ENCODE measurements at places on chromosomes 16 and 17. TPM values are rescaled to one million over a fixed set of nuclear protein-coding genes. Genes with fewer than 3 reads are reported as not detected.

DNA sequence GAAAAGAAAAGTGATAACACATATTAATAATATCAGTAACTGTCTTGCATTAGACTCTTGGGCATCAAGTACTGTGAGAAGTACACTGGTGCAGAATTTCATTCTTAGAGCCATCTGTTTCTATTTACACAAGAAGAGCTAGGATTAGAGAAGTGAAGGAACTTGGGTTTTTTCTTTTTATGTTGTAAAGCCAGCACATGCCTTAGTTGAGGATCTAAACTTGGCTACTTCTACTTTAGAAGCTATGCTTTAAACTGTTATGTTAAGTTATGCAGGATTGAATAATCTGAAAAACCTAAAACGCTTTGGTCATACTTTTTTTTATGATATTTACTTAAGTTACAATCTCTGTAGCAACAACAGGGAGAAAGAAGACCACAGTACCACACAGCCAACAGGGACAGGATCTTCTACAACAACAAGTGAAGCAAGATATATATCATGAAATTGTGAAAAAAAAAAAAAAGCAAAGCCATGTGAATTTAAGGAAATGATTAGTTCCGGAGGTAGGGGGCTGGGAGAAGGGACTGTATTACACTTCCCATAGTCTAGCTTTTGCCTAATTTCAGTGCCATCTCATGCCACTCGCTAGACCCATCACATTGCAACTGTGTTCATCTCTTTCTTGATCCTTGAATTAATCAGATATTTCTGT lies 305.1 kb upstream of the GOT2 start:
- DNase-seq = no peak

- no peak for DNase-seq
Measured at GRCh38 chr16:12098429-12099310, 122.1 kb downstream of the SNX29 start.

- DNase-seq = no peak
Measured at GRCh38 chr16:83898463-83899271, at the start of gene MLYCD. Gene MLYCD (plus strand): TSS chr16:83899115. CDS start chr16:83899145, 30 bp downstream.

DNA sequence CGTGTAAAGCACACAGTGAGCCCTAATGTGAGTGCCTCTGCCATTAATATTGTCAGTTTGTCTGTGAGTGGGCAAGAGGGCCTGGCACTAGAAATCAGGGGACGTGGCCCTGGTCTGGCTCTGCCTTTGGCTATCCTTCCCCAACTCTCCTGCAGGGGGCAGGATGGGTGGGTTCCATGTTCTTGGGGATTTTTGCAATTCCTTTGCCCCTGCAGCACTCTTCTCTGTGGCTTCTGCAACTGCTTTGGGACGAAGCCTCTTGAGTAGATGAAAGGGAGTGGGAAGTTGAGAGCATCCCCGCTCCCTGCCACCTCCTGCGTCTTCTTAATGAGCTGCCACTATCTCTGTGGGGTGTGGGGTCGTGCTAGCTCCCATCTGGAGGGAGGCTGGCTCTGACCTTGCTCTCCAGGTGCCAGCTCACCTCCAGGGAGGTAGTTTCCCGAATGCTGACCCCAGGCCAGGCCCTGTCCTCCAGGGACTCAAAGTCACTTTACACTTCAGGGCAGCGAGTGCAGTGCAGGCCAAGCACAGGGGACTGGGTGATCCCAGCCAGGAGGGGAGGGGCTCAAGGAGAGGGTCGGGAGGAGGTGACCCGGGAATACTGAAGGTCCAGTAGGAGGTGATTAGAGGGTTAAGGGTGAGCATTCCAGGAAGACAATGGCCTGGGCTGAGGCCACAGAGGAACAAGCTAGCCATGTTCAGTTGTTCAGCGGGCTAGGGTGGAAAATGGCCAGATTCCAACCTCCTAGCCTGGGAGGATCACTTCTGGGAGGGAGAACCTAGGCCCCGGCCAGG lies 121.0 kb upstream of the NLRP1 start:
- no peak for DNase-seq

- no peak for DNase-seq
Measured at GRCh38 chr17:4409659-4410058, 24.1 kb upstream of the SPNS3 start.

The DBNDD1 gene
- polyA plus RNA-seq = 14.4 TPM

DNA sequence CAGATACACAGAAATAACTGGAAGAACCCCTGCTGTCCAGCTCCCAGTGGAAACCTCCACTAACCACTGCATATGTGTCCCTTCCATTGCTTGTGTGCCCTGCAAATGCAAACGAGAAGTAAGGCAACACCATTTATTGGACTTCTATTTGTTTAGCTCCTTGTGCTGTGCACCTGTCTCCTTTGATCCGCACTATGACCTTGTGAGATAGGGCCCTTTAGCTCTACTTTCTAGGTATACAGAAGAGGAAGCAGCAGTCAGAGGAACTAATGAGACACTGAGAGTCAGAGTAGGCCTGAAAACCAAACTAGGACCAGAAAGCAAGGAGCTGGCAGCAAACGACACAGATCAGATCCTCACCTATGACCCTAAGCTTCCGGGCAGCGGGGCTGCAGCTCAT lies 22.4 kb downstream of the SOX9 start:
- DNase-seq = no peak

The PPM1D gene
- 24.9 TPM for polyA plus RNA-seq

GRCh38 chr16:59469266-59469665 lies 735.1 kb upstream of the GOT2 start:
- no peak for DNase-seq

The GNG13 gene
- 0.17 TPM for polyA plus RNA-seq

The CACNG3 gene
- 0.05 TPM for polyA plus RNA-seq

DNA sequence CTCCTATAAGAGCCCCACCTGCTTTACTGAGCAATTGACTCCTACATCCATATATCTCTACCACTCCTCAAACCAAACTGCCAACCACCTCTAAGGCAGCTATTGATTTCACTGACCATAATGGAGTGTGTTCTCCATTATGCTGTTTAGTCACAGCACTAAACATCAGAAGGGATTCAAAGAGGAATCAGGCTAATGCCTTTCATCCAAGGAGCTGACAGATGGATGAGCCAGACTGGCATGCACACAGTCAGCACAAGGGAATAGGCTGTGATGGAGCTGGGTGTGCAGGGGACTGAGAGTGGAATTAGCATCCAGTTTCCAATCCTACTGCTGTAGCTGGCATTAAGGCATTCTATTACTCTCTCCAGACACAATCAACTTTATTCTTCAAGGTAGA lies 88.7 kb upstream of the CCL2 start:
- no peak for DNase-seq

DNA sequence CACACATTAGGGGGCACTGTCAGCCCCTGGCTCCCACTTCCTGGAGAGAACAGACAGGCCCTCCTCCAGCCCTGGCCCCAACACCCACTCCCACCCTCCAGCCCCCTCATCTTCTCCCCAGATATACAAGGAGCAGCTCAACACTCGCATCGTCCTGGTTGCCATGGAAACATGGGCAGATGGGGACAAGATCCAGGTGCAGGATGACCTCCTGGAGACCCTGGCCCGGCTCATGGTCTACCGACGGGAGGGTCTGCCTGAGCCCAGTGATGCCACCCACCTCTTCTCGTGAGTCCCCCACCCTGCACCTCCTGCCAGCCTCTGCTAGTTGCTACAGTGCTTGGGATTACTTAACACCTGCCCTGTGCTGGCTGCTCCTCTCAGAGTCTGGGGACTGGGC lies 14.4 kb downstream of the ADAM11 start:
- no peak for DNase-seq

DNA sequence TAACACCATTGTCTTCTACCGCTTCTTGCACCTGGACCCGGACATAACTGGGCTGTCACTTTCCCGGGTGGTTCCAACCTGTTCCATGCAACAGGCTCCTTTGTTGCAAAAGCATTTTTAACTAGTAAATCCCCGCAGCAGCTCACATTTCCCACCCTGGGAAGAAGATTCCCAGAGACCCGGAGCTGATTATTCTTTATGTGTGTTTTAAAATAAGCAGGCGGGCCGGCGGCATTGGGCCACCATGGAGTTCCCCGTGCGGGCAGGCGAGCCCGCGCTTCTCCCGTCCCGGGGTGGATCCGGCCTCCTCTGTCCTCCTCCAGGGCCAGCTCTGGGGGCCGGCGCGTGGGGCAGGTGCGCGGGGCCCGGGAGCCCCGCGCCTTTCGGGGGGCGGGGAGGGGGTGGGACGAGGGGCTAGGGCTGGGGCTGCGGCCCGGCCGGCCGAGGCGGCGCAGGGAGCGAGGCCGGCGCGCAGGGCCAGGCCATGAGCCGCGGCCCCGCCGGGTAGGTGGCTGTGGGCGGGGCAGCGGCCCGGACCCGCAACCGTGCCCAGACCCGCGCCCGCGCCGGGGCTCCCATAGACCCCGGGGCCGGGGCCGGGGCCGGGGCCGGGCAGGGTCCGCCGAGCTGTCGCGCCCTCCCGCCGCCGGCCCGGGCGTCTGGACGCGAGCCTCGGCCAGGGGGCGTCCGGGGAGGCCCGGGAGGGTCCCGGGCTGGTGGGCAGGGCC lies 1.7 kb downstream of the CRAMP1 start:
- no peak for DNase-seq

The CD300E gene
- polyA plus RNA-seq = 0.14 TPM

- DNase-seq = no peak
Measured at GRCh38 chr17:64765191-64765889, 103.2 kb upstream of the SMURF2 start.

DNA sequence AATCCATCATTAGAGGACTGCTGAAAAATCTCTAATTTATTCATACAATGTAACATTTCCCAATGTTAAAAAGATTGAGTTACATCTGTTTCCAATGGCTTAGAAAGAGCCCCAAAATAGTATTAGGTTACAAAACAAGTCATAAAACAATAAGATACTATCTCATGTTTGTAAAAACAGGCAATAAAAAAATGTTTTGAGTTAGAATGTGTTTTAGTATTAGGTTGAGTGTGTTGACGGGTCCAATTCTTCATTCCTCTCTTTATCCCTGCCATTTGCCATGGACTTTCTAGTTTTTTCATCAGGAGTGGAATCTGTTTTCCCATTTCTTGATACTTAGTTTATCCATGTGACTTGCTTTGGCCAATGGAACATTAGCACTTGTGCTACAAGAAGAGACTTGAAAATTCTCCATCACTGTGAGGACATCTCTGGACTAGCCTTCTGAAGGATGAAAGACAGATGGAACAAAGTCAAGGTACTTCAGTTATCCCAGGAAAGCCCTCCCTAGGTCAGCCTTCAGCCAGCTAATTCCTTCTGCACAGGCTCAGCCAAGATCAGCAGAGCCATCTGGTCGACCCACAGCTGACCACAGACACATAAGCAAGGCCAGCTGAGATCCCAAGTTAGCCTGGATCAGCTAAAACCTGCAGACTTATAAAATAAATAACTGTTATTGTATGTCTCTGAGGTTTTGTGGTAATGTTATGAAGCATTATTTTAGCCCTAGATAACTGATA lies 83.3 kb downstream of the HS3ST3A1 start:
- DNase-seq = no peak
